GM13977 (cell line): ENCODE measurements at places on chromosomes 5 and 9.

GRCh38 chr9:92550765-92551164, 15.0 kb upstream of the ECM2 start:
- DNase-seq: no peak

DNA sequence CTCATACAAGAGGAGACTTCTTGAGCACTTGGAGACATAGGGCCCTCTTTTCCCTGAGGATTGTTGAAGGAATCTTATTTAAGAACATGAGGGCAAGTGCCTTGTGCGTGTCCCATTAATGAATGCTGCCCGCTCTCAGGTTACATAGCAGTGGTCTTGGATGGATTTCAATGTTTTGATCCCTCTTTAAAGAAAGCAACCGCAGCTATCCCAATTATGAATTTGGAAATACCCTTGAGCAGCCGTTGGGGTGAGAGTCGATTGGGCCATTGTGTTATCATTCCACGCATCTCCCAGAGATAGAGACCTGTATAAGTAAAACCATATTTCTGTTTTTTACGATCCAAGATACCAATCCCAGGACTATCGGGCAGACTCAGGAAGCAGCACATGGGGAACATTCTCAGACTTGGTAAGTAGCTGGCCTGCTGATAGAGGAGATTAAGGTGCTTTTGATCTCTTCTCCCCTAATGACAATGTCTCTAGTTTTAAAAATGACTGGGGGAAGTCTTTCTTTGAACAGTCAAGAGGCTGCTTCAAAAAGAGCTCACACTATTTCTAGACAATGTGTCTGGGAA, 145.3 kb downstream of the MACROH2A1 start:
- no peak for DNase-seq

- no peak for DNase-seq
Observed at GRCh38 chr5:39171647-39172046, 47.7 kb downstream of the FYB1 start.

DNA sequence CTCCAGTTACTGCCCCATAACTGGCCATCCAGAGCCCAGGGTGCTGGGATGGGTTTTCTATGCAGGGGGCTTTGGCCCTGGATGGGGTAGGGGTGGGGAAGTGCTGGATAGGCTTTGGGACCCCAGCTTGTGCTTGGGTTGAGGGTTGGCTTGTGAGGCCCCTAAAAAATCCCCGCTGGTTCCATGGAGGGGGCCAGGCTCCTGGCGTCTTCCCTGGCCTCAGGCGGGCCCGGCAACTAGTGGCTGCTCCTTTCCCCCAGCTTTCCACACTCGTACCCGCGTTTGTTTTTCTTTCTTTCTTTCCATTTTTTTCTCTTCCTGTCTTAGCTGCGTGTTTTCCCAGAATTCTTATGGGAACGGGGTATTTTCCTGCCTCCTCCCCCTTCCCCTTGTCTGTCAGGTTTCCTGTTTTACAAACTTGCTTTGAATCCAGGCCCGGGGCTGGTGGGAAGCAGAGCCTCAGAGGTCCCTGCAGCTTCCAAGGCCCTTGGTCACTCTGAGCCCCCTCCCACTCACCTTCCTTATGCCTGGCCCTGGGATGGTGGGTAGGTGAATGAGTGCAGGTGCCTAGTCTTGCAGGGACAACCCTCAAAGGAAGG, 40.2 kb downstream of the RGS3 start:
- no peak for DNase-seq

DNA sequence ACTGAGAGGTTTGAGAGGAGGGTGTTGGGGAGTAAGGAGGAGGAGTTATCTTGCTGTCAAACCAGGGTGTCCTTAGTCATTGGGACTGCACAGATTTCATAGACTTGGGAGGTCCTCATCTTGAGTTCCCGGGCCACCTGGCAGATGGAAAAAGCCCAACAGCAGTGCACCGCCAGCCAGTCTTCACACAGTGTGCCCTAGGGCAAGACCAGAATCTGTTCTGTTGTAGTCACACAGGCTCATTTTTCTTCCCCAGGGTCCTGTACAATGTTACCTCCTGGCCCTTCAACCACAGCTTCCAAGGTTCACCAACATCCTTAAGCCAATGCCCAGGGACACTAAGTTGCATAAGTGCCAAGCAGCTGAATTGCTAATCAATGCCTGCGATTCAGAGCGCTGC, 21.0 kb downstream of the PLAC8L1 start:
- DNase-seq: no peak

GRCh38 chr5:178352035-178352349, 119.4 kb upstream of the PHYKPL start:
- no peak for DNase-seq
